Left renal cortex interstitium (tissue), 4 donors: ENCODE measurements at places on chromosomes 12 and 14. TPM values are rescaled to one million over a fixed set of nuclear protein-coding genes. Genes with fewer than 3 reads are reported as not detected.

Gene RNU4-1
- polyA plus RNA-seq, result not detected

Gene KRT73
- not detected for polyA plus RNA-seq

Gene DEGS2
- polyA plus RNA-seq, result 8.6 TPM

Gene TAS2R46
- 0.23 TPM for polyA plus RNA-seq
